Caudate nucleus (tissue), 63 donors: ENCODE measurements at places on chromosomes 6 and 20.

DNA sequence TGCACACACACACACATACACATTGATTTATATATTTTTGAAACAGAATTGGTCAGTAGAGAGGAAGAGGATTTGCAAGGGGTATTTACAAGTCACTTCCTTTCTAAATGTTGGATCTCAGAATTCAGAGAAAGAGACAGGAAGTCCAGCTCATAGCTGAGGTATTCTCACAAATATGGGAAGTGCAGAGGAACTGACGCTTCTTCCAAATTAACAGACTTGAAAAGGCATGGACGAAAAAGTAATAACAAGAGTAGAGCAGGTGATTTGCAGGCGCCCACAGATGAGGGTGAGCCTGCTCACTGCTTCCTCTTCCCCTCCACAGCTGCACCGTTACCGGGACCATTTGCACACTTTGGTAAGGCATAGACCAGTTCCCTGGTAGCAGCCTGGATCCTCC, 246.4 kb downstream of the PHACTR1 start:
- DNase-seq: no peak

- no peak for DNase-seq
Observed at GRCh38 chr6:12422848-12423247, 132.7 kb downstream of the EDN1 start.

DNA sequence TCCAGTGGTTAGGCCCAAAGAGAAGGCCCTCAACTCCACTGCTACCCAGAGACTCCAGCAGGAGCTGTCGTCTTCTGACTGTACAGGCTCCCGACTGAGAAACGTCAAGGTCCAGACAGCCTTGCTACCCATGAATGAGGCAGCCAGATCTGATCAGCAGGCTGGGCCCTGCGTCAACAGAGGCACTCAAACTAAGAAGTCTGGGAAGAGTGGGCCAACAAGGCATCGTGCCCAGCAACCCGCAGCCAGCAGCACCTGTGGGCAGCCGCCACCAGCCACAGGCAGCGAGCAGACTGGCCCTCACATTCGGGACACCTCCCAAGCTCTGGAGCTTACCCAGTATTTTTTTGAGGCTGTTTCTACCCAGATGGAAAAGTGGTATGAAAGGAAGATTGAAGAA, 8.1 kb downstream of the LYRM2 start:
- DNase-seq: no peak

GRCh38 chr20:8545212-8545611, 413.1 kb downstream of the PLCB1 start:
- DNase-seq: no peak

DNA sequence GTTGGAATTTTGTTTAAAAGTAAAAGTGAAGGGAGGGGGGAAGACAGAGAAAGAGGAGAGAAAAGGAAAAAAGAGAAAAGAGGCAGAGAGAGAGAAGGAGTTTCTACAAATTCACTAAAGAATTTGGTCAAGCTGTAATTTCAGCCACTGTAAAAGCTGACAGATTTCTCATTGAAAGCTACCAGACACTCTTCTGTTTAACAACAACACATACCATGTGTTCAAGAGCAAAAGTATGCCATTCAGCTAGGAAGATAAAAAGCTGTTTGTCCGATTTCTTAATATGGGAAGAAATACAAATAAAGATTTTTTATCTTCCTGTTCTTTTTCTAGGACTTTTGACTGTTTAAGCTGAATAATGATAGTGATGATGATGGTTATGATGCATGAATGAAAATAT, 204.8 kb upstream of the RSPO3 start:
- DNase-seq: no peak

DNA sequence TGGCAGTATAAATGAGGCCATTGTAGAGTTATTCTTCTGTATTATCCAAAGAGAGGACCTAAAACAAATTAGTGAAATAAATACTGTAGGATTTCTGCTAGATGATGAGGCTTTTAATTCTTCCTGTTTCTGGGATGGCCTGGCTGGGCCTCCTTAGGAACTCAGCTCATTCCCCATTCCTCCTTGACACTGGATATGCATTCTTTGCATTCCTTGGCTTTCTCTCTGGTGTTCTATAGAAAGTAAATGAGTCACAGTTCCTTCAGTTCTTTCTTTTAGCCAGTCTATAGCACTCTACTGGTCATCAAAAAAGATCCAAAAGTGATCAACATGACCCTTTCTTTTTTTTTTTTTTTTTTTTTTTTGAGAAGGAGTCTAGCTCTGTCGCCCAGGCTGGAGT, 8.6 kb downstream of the OR10C1 start:
- DNase-seq: no peak

- DNase-seq: no peak
Observed at GRCh38 chr20:61722146-61722678, 343.5 kb downstream of the TAF4 start.

DNA sequence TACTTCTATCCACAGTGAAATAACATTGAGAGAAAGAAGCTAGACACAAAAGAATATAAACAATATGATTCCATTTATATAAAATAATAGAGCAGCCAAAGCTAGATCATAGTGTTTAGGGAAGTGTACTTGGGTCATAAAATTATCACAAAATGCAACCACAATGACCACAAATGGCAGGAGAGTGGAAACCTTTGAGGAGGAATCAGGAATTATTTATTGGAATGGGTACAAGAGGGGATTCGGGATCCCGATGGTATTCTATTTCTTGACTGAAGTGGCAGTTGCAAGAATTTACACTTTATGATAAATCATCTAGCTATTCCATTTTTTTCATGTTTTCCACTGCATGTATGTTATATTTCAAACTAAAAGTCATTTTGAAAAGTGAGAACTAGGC, 76.1 kb downstream of the IPCEF1 start:
- DNase-seq: no peak

DNA sequence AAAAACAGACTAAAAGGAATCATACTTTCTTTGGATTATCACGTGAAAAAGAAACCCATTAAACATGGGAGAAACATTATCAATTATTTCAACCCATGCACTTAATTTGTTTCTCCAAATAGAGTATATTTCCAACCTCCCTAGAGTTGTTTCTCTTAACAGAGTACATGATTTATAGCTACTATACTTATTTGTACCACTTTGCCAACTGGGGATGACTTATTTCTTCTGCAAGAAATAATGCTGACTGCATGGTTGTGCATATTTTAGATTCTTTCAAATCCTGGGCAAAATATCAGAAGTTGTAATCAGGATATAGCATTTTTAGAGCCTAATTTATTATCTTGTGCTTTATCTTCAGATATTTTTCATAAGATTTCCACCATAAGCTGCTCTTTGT, 629.1 kb upstream of the EYS start:
- DNase-seq: no peak

DNA sequence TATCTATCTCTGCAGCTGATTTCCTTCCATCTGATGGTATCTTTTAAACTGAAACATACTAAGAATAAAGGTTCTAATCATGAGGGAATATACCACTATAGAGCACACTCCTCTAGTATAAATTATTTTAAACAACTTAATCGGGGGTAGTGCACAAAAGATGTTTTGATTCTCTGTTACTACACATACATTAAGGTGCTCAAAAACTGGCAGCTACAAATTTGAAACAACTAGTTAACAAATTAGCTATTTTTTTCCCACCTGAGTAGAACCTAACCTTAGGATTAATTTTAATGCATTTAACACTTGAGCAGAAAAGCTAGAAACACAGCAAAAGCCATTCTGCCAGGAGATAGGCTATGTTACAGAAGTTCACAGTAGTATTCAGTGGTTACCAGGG, 23.0 kb downstream of the CCNC start:
- DNase-seq: no peak
